Left ventricle myocardium superior (tissue), 1 donor: ENCODE measurements at places on chromosomes 16 and 17.

GRCh38 chr16:28873543-28874201, 4.6 kb upstream of the ATP2A1 start:
- no peak for DNase-seq

DNA sequence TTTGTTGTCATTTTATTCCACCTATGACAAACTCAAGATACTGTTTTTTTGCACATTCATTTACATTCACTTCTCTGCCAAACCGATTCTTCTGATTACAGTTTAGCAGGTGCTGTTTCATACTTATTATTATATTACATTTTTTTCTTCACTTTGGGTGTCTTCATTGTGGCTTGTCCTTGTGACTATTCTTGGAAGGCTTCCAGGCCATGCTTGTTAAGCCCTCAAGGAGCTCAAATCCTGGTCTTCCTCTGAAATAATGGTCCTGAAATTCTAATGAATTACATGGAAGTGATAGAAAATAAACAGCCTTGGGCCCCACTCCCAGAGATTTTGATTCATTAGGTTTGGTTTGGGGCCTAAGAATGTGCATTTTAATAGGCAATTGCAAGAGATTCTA, 1.4 kb downstream of the KRTAP2-4 start:
- DNase-seq = no peak

- no peak for DNase-seq
Observed at GRCh38 chr16:86758932-86759331, 180.6 kb downstream of the FOXL1 start.

DNA sequence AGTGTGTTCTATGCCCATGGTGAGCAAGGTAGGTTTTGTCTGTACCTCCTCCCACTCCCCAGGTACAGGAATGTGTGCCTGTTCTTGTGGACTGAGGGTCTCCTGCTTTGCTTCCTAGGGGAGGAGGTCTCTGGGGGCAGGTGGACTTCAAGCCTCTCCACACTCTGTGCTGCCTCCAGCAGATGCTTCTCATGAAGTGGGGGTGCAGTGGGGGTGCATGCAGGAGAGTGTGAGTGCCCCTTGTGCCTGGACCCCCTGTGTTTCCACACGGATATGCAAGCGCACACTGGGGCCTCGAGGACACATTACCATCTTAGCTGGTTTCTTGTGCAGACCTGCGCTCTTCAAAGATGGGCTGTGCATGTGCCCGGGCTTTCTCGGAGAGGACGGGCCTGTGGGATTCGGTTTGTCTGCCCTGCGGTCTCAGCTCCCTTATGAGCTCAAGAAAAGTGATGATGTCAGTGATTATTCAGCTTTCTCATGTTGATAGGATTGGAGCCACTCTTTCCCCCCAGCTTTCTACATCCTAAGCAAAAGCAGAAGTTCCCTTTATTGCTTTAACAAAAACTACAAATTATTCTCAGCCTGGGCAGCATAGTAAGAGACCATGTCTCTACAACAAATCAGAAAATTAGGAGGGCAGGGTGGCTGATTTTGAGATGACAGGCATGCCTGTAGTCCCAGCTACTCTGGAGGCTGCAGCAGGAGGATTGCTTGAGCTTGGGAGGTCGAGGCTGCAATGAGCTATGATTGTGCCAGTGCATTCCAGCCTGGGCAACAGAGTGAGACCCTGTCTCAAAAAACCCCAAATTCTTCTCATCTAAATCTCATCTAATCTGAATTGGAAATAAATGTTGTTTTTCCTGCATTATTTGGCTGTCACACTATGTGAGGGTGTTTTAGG, 86.8 kb downstream of the RPTOR start:
- DNase-seq = no peak

DNA sequence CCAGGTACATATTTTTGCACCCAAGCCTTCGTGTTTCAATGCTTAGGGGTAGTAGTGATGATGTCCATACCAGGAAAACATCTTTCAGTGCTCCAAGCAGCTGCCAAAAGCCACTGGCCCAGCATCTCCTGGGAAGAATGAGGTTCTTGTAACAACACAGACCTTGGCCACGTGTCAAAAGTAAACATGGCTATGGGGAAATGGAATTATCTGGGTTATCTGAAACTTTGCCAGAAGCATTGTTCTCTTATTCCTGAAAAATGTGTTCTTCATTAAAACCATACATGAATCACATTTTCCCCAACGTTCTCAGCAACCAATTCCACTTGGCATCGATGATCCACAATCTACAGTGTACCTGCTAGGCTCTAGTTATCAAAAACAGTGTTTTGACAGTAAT, 524.2 kb upstream of the EEF2KMT start:
- DNase-seq = no peak

- no peak for DNase-seq
Observed at GRCh38 chr17:47745037-47745380, 12.0 kb downstream of the TBX21 start.

DNA sequence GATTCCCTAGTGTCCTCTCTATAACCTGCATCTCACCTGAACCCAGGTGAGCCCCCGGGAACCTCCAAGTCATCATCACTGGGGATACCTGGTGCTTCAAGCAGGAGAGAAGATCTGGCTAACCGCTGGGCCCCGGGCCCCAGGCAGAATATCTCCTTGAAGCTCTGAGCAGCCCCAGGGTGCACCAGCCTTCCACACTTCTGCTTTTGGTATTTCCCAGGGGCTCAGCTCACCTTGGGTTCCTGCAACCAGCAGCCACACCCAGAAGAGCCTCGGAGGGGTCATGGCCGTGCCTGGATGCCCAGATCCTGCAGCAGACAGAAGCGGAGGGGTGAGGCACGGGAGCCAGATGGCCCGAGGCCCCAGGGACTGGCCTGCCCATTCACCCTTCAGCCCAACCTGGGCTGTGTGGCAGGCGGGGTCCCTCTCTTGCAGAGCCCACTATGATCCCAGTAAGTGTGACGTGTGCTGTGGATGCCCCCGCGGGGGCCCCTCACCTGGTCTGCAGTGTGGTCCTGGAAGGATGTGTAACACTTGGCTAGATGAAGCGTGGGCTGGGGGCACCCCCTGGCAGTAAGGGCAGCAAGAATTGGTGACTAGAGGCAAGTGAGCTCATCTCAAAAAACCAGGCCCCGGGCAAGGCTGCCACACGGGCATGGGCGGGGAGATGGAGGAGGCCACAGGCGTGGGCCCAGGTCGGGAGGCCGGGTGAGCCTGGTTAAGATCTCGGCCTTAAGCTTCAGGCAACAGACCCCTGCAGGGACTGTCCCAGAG, 2.6 kb downstream of the LGALS3BP start:
- no peak for DNase-seq

DNA sequence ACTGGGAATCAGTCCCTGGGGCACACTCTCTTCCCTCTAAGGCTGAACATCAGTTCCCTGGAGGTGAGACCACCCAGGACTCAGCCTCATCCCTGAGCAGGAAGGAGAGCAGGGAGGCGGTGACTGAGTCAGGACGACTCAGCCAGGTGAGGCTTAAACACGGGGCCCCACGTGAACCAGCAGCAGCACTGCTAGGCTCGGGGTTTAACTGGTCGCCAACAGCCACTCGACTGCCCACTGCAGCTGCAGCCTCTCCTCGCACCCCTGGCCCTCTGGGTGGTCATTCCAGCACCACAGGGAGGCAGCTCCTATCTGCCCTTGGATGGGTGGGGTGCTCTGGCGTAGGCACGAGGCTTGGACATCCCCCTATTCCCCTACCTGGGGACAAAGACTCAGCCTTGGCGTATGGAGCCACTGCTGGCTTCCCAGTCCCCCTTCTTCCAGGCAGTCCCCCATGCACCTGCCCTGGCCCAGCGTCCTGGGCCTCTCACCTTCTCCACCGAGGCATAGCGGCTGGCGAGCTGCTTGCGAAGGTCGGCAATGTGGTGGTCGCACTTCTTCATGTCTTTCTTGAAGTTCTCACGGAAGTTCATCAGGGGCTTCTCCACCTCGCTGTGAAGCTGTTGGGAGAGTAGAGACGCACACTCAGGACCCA, 21.2 kb upstream of the RCVRN start:
- no peak for DNase-seq

DNA sequence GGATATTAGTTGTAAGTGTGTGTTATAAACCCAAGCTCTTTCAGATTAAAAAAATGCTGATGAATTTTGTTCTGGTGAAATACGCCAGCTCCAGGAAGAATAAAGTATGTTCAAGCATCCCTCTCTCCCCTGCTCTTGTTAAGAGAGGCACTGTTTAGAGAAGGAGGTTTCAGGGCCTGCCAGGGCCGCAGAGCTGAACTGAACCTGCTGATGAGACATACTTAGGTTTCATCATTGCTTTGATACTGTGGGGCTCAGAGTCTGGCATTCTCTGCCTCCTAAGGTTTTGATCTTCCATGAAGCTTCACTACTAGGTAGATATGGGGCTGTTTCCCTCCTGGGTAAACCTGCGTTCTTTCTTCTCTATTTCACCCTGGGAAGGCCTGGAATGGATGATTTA, 175.3 kb upstream of the FAM20A start:
- no peak for DNase-seq

DNA sequence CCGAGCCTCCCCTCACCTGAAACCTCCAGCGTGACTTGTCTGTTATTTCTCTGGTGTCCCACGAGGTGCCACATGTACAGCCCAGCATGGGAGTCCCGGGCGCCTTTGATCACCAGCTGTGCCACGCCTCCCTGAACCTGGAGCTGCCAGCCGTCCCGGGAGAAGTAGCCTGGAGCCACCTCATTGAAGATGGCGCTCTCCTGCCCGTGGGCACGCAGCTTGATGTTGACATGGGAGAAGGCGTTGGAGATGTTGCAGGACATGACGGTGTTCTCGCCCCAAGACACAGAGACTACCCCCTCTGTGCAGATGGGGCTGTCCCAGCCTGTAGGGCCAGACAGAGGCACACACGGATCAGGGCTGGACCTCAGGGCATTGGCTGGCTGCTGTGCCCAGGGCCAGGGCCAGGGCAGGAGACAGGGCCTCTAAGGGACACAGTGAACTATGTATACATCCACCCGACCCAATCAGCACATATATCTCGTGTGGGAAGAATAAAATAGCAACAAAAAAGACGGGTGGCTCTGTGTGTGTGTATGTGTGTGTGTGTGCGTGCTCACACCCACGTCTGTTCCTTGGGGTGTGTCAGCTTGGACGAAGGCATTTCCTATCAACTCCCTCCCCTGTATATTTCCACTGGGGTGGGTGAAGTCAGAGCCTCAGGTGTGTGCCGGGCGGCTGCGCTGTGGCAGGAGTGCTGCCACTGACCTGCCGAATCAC, 7.3 kb upstream of the CD7 start:
- DNase-seq = no peak

DNA sequence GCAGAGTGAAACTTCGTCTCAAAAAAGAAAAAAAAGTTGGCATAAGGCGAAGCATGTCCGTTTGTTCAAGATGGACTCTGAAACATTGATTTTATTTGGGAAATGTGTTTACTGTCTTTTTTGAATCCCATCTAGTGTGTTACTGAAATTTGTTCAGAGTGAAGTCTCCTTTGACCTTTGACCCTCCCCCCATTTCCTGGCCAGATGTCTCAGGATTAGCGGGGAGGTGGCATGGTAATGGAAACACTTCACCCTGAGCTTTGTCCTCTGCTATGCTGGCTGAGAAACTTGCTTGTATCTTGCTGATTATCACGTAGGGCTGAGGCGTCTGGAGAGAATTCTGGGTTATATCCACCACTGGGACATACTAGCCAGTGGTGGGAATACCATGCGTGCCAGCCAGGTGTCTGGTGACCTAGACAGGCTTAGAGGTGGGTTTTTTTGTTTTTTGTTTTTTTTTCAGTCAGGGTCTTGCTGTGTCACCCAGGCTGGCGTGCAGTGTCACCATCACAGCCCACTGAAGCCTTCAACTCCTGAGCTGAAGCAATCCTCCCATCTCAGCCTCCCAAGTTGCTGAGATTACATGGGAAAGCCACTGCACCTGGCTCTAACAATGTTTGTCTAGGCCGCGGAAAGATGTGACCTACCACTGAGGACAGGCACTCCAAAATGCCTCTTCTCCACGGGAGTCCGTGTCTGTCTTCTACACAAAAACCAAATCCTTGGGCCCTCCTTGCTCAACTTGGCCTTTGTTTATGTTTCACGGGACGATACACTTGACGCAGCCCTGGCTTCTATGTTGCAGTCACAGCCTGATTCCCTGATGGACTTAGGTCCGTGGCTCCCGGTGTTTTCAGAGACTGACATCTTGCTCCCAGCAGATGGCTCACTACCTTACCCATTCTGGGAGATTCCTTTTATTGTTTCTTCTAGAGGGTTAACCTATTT, 6.6 kb upstream of the GALK1 start:
- no peak for DNase-seq

GRCh38 chr17:30207655-30208054, 27.8 kb downstream of the SLC6A4 start:
- DNase-seq = no peak

DNA sequence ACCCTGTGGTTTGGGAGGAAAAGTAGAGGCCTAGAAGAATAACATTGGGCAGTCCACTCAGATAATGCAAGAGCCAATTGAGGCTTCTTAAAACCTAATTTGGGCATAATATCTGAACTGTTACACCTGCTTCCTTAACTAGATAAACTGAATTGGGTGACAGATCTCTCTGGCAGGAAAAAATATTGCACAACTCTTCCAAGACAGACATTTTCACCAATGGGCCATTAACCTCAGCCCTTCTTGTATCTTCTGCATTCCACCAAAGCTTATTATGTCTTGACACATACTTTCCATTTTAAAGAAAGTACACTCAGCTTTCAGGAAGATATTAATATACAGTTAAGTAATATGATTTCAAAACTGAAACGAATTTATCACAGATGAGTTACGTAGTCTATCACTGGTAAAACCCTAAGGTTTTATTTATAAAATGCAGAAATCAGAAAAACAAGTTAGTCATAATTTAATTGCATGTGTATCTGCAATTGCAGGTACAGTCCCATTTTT, 79.9 kb upstream of the MON1B start:
- no peak for DNase-seq

- DNase-seq = no peak
Observed at GRCh38 chr17:61442136-61442775, 10.0 kb upstream of the TBX4 start.

DNA sequence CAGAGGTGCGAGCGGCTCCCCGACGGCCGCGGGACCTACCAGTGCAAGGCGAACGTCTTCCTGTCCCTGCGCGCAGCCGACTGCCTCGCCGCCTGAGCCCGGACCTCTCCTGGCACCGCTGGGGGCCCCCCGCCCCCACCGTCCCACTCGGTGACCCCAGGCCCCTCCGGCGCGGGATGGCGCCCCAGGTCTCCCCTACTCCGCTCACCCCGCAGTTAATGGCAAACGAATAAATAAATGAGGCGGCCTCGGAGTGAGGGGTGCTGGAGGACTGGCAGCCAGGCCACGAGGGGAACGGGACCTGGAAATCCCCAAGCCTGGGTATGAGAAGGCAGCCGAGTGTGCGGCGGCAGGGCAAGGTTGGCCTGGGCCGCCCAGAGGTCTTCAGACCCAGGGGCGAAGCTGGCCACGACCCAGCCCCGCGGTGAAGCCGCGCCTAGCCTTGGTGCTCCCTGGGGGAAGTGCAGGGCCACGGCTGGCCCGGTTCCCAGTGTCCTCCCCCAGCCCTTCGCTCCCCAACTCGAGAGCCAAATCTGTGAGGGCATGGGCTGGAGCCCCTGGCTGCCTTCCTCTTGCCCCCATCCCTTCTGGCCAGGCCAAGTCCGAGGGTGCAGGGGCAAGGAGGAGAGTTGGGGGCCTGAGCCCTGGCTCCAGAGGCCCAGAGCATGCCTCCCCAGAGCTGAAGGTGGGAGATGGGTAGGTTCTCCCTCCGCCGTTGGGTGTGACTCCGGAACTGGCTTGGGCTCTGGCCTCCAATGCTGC, 796 bp downstream of the NPB start:
- DNase-seq = no peak

GRCh38 chr17:49612726-49613125, 37.1 kb downstream of the NXPH3 start:
- DNase-seq = no peak
